SK-N-DZ (cell line): ENCODE measurements at places on chromosomes 16 and 17.
A peak's percentile ranks its signal among the peaks of the same experiment; 100 is the strongest.

GRCh38 chr17:64382061-64382583 lies 8.5 kb downstream of the PECAM1 start:
- DNase-seq: no peak

DNA sequence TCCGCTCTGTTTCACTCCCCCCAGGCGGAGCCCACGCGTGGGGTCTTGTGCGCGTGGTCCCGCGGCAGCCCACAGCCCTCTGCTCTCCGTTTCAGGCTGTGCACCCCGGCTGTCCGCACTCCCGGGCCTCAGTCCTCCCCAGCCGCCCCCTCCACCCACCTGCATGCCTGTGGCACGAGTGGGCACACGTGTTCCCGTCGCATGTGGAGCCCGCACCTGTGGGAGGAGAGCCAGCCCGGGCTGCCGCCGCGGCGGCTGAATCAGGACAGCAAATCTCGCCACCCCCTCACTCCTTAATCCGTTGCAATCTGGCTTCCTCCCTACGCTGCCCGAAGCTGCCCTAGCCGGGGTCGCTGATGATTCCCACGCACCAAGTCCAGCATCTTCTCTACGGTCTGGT lies 69.9 kb upstream of the GRIN2A start:
- no peak for DNase-seq

DNA sequence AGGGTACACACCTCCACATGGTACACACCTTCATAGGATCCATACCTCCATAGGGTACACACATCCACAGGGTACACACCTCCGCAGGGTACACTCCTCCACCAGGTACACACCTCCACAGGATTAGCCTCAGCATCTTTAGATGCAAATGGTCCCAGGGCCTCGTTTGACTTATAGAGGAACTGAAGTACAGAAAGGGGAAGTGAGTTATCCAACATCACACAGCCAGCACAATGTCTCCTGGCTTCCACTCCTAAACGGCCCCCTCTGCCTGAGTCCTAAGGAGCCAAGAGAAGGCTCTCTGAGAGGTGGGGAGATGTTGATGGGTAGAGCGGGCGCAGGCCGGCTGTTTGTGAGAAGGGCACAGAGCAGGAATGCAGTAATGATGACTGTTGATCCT lies 12.0 kb downstream of the FOXN1 start:
- no peak for DNase-seq

- no peak for DNase-seq
Measured at GRCh38 chr16:82118749-82119148, 51.3 kb downstream of the MPHOSPH6 start.

- no peak for DNase-seq
Measured at GRCh38 chr17:30956764-30957374, 14.0 kb upstream of the RNF135 start.

- DNase-seq: no peak
Measured at GRCh38 chr17:36935671-36936454, 1.4 kb upstream of the LHX1 start.

DNA sequence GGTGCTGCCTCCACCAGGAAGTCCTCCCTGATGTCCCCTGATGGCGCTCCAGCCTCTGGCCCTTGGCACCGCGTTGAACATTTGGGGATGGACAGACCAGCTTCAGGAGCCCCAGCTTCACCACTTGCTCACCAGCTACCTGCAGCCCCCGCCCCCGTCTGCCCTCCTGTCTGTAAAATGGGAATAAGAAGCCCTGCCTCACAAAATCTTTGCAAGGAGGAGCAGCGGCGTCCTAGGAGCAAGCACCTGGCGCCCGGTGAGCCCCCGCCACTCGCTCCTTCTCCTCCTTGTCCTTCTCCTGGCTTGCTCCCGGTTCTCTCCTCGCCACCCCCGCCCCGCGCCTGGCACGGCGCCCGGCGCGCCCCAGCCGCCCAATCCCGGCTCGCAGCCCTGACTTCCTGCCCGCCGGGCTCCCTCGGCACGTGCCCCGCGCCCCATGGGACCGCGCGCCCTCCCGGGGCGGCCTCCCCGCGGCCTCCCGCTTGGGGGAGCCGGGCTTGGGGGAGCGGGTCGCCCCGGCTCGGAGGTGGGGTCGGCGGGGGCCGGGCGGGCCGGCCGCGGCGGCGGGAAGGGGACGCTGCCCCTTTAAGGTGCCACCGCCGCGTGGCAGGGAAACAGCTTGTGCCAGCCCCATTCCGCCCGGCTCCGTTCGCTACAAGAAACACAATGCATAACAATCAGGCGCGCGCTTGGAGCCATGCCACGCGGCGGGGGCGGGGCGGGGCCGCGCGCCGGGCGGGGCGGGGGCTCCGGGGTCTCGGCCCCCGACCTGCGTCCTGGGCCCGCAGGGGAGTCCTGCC lies 9.1 kb upstream of the PPP1R1B start:
- no peak for DNase-seq

GRCh38 chr17:79399610-79400144 lies 211.2 kb downstream of the RBFOX3 start:
- no peak for DNase-seq

DNA sequence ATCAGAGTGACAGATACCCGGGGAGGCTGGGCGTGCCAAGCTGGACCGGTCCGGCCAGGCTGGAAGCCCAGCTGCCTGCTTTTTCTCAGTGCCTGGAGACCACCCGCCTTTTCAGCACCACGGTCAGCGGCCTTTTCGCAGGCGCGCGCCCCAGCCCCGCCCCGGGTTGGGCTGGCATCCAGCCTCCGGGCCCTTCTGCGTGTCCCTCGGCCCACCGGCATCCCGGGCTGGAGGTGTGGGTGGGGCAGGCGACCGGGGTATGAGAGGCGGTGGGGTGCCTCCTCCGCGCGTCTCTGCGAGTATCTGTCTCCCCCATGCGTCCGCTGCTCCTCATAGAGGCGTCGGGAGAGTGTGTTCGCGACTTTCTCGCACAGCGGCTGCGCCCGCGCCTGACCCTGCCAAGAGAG lies 102.5 kb downstream of the MRM1 start:
- DNase-seq: peak; percentile 54

DNA sequence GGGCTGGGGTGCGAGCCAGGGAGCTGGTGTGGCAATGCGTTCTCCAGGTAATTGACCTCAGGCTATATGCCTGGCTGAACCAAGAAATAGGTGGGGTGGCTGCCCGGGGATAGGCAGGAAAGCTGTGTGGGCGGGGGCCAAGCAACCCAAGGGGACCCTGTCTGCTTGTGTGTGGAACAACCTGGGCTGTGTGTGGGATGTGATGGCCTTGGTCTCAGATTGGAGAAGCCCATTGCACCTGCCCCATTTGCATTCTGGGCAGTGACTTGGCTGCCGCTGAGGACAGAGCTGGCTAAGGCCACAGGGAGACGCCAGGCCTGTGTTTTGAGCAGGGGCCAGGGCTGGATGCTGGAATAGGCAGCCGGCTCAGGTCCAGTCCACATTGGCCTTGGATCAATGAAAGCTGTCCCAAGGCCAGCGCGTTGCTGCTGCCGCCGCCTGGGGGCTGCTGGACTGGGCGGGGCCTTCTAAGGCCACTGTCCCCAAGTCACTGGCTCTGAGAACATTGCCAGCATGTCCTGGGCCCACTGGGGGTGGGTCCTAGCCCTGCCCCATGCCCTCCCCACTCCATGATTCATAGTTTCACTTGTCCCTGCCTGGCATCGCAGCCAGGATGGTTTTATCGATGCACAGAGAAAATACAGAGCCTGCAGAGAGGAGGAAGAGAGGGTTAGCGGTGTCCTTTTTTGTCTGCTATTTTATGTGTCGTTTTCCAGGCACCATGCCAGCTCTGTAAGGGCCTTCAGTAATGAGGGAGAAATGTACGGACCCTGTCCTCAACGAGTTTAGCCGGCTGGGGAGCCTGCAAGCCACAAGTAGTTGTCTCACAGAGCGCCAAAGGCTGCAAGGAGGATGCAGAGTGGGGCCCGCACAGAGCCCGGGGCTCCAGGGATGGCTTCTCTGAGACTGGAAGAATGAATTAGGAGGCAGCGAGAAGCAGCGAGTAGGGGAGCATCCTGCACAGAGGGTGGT lies 43.9 kb downstream of the NKD1 start:
- no peak for DNase-seq

DNA sequence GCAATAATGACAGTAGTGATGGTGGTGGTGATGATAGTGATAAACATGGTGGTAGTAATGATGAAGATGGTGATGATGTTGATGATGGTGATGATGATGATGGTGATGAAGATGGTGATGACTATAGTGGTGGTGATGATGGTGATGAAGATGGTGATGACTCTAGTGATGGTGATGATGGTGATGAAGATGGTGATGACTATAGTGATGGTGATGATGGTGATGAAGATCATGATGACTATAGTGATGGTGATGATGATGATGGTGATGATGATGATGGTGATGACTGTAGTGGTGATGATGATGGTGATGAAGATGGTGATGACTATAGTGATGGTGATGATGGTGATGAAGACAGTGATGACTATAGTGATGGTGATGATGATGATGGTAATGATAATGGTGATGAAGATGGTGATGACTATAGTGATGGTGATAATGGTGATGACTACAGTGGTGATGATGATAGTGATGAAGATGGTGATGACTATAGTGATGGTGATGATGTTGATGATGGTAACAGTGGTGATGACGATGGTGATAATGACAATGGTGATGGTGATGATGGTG lies 35.6 kb downstream of the DYNLRB2 start:
- no peak for DNase-seq

DNA sequence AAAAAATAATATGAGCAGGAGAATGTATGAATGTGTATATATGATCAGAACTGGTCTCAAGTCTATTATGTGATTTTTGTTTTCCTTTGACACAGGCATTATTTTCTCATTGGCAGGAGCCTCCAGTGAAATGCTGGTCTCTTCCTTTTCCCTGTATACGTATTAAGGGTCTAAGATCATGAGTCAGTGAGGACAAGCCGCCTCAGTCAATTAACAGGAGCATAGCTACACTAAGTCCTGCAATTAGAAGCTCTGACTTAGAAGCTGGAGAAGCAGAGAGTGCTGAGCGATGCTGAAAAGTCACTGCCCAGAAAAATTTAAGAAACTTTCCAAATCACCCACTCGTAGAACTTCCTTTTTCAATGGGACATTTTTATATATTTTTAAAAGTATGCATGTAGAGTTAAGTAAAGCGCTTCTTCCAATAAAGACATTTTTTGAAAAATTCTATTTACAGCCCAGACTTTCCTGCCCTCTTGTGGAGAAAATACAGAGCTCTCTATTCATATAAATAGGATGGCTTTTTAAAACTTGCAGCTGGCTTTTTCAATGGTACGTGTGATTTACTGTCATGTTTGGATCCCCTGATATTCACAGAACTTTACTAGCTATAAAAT lies 70.2 kb upstream of the PSMD7 start:
- DNase-seq: no peak

DNA sequence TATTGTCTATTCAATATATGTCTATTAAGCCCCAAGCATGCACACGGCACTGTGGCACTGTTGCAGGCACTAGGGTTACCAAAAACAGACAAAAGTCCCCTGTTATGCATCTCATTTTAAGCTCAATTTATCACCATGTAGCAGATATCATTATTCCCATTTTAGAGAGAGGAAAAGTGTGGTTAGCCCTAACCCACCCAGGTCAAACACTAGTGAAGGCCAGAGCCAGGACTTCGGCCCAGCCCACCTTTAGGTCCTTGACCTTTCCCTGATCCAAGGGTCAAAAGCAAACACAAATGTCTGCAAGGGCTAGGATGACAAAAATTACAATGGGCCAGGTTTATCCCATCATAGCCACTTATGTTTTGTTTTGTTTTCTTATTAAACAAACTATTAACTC lies 130.3 kb upstream of the NUDT7 start:
- DNase-seq: no peak

- no peak for DNase-seq
Measured at GRCh38 chr16:24180451-24180850, 75.7 kb upstream of the CACNG3 start.

DNA sequence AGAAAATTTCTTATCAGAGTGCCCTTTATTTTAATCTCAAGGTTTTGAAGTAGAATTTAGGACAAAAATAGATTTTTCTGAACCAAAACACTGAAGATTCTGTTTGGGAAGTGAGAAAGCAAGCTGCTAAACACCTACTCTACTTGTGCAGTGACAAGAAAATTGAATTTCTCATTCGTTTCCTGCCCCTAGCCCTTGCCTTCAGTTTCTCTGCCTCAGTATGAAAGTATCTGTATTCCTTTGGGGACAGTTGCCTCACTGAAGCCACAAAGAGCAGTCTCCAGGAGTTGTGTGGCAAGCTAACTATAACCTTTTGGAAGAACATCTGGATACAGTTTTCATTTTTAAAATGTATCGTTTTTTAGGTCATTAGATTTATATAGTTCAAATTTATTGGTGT lies 19.7 kb downstream of the MOSMO start:
- DNase-seq: no peak

- DNase-seq: no peak
Measured at GRCh38 chr16:83402160-83402814, 405.5 kb upstream of the HSBP1 start.

DNA sequence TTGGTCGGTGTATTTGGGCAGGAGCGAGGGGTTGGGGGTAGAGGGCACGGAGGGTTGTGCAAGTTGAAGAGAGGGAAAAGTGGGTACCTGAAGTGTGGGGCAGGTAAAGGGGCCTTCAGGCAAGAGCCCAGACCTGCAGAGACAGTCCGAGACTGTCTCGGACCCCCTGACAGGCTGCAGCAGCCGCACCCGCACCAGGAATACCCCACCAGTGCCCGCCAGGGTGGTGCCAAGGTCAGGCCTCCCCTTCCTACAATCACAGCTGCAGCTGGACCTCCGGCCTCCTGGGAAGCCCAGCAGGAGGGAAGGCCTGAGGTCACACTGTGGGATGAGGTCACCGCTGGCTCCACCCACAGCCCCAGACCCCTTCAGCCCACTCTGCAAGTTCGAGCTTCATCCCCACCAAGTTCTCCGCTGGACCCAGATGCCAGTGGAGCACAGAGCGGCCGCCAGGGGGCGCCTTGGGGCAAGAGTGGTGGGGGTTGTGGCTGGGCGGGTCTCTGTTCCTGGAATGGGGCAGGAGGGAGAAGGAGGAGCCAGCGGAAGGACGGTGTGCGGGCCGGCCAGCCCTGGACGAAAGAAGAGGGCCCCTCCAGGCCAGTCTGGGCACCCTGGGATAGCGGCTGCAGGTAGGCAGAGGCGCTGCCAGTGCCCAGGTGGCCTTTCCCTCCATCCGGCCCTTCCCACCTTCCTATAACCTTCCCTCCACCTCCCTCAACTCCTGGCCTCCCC lies at the start of gene HSD3B7:
TSS of gene HSD3B7 (plus strand) at position 539 of the 732 bp plus-strand sequence. CDS start 452 bp downstream, outside the sequence.
- DNase-seq: peak; percentile 69
